ENCODE measurements at places on chromosomes 7 and 10.
A peak's percentile ranks its signal among the peaks of the same experiment; 100 is the strongest.

DNA sequence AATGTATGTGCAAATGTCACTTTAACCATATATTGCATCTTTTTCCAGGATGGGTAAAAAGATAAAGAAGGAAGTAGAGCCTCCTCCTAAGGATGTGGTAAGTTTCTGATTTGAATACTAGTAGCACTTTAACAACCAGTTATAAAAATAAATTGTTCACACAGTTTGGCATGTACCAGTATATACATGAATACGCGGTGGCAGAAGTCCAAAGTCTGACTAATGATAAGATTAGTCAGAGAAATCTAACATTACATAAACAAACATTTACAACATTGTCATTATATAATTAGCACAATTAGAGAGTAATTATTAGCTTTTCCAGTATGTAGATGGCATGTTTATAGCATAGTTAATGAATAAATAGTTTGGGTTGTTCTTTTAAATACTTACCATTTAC lies 4.1 kb downstream of the ARMC3 start:
- no peak for DNase-seq

DNA sequence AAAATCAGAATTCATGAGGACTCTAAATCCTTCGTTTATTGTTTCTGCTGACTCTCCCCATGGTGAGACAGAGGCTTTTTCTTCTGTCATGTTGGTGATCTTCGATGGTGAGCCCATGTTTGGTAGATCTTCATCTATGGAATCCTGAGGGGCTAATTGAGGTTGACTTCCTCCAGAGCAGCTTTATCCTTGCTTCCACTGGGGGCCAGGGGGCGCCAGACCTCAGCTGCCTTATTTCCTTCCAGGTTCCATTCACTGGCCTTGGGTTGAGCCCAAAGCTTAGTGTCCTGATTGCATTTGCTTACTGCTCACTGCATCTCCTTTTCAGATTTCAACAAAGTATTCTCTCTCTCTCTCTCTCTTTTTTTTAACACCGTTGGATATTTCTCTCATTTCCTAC lies 80.7 kb downstream of the GCC1 start:
- no peak for DNase-seq

- DNase-seq = no peak
These were observed 226.4 kb downstream of the BAMBI start for GRCh38 chr10:28903736-28904135.

DNA sequence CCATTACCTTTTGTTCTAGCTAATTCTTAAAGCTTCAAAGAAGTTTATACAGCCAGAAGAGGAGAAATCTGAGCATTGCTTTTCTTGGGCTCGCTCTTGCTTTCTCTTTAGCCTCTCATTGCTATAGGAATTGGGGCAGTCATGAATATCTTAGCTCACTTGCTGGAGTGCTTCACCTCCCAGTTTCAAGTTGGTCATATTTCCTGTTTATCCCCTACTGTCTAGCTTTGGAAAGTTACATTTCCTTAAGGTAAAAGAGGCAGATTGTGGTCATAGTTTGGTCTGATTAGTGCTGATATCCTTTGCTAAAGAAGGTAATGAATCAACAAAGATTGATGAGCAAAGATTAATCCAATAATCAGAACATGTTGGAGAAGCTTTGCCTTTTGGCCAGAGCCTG lies 77.7 kb upstream of the GLI3 start:
- DNase-seq = no peak

GRCh38 chr7:121505021-121505420 lies 108.9 kb upstream of the FAM3C start:
- DNase-seq = no peak

- no peak for DNase-seq
These were observed 67.6 kb downstream of the PRKAG2 start for GRCh38 chr7:151809146-151809863.

DNA sequence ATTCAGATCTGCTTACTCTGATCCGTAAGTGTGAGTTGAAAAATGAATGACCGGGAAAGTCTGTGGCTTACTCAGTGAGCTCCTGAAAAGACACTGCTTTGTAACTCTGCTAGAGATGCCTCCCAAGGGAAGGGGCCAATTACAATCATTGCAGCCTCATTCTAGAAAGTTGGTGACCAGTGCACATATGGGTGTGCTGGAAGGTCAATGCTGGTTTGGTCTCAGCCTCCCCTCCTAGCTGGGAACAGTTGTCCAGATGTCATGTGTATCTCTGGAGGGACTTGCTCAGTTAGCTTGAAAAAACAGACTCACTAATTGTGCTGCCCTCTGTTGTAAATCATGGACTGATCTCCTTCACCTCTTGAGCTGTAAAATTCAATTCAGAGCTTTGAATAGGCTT lies 405.0 kb downstream of the ADRA2A start:
- DNase-seq = no peak

GRCh38 chr7:25894002-25894901 lies 257.7 kb upstream of the NFE2L3 start:
- peak; percentile 19 for DNase-seq

GRCh38 chr10:80158598-80159127 lies 26.1 kb downstream of the PLAC9 start:
- DNase-seq = no peak

- DNase-seq = no peak
These were observed 22.7 kb downstream of the CYP2C19 start for GRCh38 chr10:94785211-94785610.

DNA sequence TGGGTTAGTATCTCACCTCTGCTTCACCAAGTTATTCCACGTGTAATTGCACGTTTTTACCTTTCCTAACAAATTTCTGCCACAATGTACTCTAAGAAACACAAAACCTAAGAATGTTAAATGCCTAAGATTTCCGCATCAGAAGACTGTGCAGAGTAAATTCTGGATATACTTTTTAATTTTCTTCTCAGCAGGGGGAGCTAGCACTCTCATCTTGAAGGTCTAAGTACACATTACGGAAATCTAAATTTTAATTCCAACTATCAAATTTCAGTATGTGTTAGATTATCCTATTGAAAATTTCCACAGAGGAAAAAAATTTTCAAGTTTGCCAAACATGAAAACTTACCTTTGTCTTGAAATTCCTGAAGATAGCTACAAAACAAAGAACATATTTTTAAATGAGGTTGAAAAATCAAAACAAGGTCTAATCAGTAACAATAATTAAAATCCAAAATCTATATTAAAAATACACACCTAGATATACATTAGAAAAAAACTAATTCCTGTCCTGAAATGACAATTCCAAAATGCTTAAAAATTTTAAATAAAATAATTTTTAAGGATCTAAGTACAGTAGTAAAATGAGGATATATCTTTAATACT lies 10.5 kb downstream of the SKAP2 start:
- no peak for DNase-seq

- no peak for DNase-seq
These were observed 11.8 kb upstream of the SLC18A3 start for GRCh38 chr10:49598164-49598856.

DNA sequence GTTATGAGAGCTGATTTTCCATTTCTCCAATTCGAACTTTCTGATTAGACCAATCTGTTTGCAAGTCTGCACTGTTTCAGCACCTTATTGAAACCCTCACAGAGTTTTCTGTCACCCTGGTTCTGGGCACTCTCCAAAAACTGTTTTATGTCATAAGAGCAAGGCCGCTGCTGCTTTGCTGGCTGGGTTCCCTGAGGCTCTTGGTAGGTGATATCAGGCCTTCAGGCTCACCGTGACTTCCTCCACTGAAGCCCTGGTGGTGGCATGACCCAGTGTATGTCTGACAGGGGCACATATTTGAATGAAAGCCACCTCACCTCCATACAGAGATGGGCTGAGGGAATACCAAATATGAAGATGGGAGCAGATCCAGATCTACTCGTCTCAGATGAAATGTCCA lies 8.3 kb downstream of the RABGEF1 start:
- no peak for DNase-seq

DNA sequence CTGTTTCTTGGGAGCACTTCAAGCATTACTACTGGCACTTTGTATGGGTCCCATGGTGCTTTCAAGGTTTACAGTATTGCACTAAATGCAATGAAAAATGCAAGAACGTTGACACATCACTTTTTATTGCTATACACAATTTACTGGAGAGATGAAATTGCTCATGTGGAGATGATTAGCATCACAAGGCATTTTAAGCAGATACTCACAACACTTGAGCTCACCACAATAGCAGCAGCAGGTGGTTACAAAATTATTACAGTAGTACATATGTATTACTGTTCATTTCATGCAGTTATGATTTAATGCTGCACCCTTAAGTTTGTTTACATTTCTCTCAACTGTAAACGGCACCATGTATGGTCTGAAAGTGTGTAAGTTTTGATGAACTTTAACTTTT lies 537.7 kb downstream of the GRM8 start:
- DNase-seq = no peak

GRCh38 chr7:232410-233248 lies 40.3 kb downstream of the FAM20C start:
- no peak for DNase-seq

DNA sequence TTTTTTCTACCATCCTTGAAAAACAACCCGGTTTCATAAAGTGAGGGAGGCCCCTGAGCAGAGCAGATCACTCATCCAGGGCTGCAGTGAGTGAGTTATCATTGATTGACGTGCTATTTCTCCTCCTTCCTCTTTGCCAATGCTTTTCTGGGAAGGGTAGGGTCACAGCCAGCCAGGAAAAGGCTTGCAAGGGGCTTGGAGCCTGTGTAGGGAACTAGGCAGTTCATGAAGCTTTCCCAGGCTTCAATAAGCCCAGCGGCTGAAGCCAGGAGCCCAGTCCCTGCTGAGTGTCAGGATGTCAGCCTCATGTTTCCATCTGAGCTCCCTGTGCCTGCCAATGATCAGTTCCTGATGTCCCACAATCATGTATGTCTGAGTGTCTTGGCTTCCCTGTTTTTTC lies 584.7 kb downstream of the GALNT17 start:
- no peak for DNase-seq

GRCh38 chr7:92612501-92612900 lies 22.3 kb upstream of the FAM133B start:
- no peak for DNase-seq

- no peak for DNase-seq
These were observed 29.6 kb downstream of the PCBD1 start for GRCh38 chr10:70858759-70859158.

GRCh38 chr7:87480386-87480785 lies 4.9 kb upstream of the ABCB4 start:
- DNase-seq = no peak

DNA sequence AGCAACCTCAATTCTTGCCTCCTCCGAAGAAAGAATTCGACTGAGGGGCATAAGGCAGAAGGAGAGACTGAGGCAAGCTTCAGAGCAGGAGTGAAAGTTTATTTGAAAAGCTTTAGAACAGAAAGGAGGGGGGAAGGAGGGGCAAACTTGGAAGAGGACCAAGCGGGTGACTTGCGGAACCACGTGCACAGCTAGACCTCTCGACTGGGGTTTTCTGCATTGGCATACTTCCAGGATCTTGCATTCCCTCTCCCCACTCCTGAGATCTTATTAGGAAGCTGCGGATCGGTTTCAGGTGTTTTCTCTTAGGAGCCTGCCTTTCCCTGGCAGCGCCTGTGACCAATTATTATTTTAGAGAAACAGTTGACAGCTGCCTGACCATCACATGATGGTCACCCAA lies 20.3 kb upstream of the CPXM2 start:
- no peak for DNase-seq

GRCh38 chr7:158539711-158540146 lies 47.9 kb downstream of the PTPRN2 start:
- DNase-seq = no peak

DNA sequence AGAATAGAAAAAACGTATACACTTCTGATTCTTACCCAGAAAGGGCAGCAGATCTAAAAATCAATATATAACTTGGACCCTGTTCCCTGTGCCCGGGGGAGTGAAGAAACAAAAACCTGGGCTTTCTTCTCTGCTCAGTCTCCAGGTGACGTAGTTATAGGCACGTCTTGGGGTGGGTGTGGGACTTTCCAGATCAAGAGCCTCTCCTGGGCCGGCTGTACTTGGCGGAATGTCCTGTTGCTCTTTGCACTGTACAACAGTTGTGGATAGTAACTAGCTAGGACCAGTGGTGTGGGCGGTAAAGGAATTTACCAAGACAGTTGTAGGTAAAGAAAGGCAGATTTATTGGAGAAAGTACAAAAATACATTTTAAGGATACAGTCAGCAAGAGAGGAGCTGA lies 40.4 kb upstream of the STEAP4 start:
- no peak for DNase-seq

DNA sequence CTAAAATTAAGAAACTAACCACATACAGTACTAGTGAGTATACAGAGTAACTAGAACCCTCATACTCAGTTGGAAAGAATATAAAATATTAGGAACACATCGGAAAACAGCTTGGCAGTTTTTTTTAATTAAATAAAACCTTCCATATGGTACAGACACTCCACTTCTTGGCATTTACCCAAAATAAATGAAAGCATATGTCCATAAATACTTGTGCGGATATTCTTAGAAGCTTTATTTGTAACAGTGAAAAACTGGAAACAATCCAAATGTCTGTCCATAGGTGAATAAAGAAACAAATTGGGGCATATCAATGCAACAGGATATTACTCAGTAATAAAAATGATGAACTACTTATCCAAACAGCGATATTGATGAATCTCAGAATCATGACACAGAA lies 410.0 kb downstream of the HTR7 start:
- no peak for DNase-seq

DNA sequence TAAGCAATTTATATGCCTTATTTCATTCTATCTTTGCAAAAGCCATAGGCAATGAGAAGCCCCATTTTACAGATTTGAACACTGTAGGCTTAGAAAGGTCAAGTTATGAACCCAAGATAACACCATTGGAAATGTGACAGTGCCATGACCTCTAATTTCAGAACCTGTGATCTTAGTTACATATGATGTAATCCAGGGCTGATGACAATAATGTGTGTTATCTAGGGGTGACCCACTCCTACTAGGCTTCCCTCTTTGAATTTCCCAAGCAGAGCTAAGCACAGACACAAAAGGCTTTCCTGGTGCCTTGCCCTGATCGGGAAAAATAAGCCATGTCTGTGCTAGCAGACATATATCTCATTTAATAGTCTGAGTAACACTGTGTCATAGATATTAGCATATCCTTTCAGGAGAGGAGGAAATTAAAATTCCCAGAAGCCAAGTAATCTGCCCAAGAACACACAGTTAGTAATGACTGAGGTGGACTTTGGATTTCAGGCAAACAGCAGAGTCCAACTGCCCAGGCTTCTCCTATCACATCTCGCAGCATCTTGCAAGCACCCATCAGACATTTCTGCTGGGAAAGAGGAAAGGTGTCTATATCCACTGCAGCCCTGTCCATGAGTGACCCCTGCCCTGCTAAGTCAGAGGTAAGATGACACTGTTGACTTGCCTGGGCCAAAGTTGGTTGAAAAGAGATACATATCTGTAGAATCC lies 2.8 kb upstream of the TECTB start:
- no peak for DNase-seq

GRCh38 chr7:115679976-115680375 lies 350.6 kb downstream of the TFEC start:
- DNase-seq = no peak

DNA sequence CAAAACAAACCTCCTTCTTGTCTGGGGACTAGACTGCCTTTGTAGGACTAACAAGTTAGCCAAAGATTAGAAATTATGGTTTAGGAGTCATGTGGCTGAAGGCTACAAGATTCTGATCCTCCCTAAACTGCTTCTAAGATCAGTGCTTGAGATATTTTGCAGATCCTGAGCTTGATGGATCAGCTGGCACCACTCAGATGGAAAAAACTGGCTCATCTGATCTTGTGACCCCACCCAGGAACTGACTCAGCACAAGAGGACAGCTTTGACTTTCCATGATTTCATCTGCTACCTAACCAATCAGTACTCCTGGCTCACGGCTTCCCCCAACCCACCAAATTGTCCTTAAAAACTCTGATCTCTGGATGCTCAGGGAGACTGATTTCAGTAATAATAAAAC lies 271.5 kb upstream of the TAC1 start:
- DNase-seq = no peak

- DNase-seq = no peak
These were observed 32.4 kb upstream of the CCDC7 start for GRCh38 chr10:32413513-32413912.
